Right atrium auricular region (tissue), 2 donors: ENCODE measurements at places on chromosomes 2 and 18. TPM values are rescaled to one million over a fixed set of nuclear protein-coding genes. Genes with fewer than 3 reads are reported as not detected.

The STPG4 gene
- not detected for total RNA-seq

GRCh38 chr2:166381-166780 lies 97.5 kb downstream of the SH3YL1 start:
- no peak for DNase-seq

The STK39 gene
- 13.6 TPM for total RNA-seq

The SKA1 gene
- total RNA-seq = not detected

The G6PC2 gene
- total RNA-seq = not detected

- DNase-seq = no peak
These were observed 621 bp upstream of the KCNS3 start for GRCh38 chr2:17877811-17878280.
